ENCODE measurements at places on chromosomes 4 and X. TPM values are rescaled to one million over a fixed set of nuclear protein-coding genes. Genes with fewer than 3 reads are reported as not detected.
A peak's percentile ranks its signal among the peaks of the same experiment; 100 is the strongest.

DNA sequence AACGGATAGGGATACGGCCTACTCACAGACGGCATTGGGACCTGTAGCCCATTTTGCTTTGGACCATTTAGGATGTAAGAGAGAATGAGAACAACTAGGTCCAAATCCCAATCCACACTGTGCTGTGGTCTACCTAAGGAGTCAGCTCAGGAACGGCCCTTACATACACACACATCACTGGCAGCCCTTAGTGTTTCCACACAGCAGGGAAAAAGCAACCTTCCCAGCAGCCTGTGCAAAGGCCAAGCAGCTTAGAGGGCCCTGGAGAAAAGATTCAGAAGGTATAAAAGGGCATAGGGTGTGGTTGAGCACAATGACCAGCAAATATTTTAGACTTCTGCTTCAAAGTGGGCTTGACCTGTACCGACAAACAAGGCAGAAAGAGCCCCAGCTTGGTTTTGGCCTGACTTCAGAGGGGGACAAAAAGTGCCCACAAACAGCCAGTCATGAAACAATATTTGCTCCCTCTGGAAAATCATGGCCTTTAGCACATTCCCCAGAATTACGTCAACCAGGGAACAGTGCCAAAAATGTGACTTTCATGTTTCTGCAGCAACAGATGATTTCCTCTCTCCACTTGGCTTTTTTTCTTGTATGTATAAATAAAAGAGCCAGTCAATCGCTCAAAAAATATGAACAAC lies 359.5 kb upstream of the FGF16 start:
- no peak overlapping the region for H3K27ac ChIP-seq
- no peaks in the 10 kb centered on the region for H3K36me3 ChIP-seq

GRCh38 chrX:106300656-106301055 lies 132.6 kb downstream of the PWWP3B start:
- no peak overlapping the region for H3K4me3 ChIP-seq
- H3K27ac ChIP-seq = no peak overlapping the region
- DNase-seq = no peak

DNA sequence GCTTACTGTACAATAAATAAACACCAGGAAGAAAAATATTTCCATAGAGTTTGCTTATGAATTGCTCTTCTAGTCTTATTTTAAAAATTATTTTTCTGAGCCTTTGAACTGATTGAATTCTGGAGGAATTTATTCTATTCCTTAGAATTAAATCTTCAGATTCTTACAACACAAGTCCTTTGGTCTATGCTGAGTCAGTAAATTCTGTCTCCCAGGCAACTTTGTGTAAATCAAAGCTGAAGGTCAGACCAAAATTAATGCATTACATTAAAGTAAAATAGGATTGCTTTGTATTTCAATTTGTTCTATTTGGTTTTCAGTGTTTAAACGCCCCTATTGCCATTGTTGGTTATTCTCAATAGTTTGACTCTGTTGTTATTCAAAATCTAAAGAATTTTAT lies 26.8 kb upstream of the STPG2 start:
- H3K4me3 ChIP-seq = no peak overlapping the region
- no peaks in the 10 kb centered on the region for H3K36me3 ChIP-seq
- no peak for DNase-seq

DNA sequence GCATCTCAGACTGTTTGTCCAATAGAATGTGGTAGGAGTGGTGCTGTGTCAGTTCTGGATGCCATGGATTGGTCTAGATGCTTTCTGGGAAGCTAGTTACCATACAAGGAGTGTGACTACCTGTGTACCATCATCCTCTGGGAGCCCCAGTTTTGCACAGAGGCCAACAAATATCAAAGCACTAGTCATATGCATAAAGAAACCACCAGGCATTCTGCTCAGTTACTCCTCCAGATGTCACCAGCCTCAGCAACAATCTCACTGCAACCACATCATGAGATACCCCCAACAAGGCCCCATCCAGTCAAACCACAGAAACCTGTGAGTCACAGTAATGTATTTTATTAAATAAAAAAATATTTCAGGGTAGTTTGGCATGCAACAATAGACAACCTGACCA lies 435.8 kb upstream of the CPEB2 start:
- H3K36me3 ChIP-seq = no peaks in the 10 kb centered on the region
- H3K27me3 ChIP-seq = no peaks in the 10 kb centered on the region
- no peak for DNase-seq
- H3K4me3 ChIP-seq = no peak overlapping the region
- no peaks in the 10 kb centered on the region for H3K4me1 ChIP-seq

GRCh38 chr4:169795585-169795984 lies 37.8 kb upstream of the HPF1 start:
- H3K4me3 ChIP-seq = no peak overlapping the region
- H3K27ac ChIP-seq = no peak overlapping the region
- H3K27me3 ChIP-seq = peaks cover 6% of the 10 kb centered on the region
- no peak for DNase-seq

- H3K36me3 ChIP-seq = no peaks in the 10 kb centered on the region
- DNase-seq = no peak
- no peak overlapping the region for H3K4me3 ChIP-seq
- peak overlapping the region; percentile 73 for H3K27ac ChIP-seq
- H3K4me1 ChIP-seq = no peaks in the 10 kb centered on the region
These were observed 48.5 kb upstream of the PRSS48 start for GRCh38 chr4:151228189-151229119.

Gene PABPC1L2A
- total RNA-seq = not detected

Gene SULT1E1
- 12.0 TPM for total RNA-seq

Gene MAGED4
- 18.3 TPM for total RNA-seq
